ENCODE measurements at places on chromosomes 5 and 9. TPM values are rescaled to one million over a fixed set of nuclear protein-coding genes. Genes with fewer than 3 reads are reported as not detected.

- no peak for DNase-seq
These were observed 465.9 kb downstream of the CDH9 start for GRCh38 chr5:26572480-26572879.

GRCh38 chr5:16579142-16579847 is 37.5 kb downstream of the RETREG1 start:
- peak; percentile 16 for DNase-seq

- peak; percentile 15 for DNase-seq
These were observed 55.5 kb downstream of the NNT start for GRCh38 chr5:43658509-43658908.

DNA sequence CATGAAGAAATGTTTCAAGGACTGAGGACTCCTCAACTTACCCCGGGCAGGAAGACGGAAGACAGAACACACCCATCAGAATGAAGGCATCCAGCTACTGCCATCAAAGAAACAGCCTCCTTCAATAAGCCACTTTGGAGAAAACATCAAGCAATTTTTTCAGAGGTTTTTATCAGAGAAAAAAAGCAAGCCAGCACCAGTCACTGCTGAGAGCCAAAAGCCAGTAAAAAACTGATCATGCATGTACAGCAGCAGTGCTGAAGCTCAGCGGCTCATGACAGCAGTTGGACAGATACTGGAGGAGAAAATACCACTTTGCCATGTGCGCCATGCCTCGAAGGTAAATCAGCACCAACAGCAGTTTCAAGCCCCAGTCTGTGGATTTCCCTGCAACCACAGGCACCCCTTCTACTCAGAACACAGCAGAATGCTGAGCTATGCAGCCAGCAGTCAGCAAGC is 10.1 kb upstream of the ZNF484 start:
- no peak for DNase-seq

DNA sequence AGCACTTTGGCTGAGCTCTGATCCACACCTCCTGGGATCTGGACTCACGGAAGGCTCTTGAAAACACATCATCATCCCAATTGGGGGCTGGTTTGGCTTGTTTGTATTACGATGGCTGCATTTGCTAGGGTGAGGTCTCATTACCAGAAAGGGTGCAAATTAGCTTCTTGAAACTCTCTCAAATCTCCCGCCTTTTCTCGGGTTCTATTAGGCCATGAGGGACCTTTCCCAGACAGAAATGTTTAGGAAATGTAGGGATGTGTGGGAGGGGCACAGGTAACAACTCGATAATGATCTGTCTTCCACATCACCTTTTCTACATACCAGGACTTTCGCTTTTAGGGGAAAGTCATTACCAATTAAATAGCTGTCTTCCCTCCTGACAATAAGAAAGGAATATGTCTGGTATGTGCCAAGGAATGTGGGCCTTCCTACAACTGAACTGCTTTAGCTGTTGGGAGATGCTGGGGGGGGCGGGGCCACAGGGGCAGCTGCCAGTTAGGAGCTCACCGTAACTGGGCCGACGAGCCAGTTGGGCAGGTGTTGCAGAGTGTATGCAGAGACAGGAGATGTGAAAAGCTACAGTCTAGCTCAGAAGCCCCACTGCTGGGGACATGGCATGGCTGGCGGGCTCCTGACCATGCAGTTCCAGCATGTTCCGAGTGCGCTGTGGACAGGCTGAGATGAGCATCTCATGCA is 71.2 kb downstream of the AK8 start:
- no peak for DNase-seq

GRCh38 chr9:82363682-82364081 is 375.1 kb downstream of the SPATA31D1 start:
- no peak for DNase-seq

- DNase-seq = peak; percentile 40
These were observed 599 bp downstream of the KIAA1191 start for GRCh38 chr5:176360894-176361436.

DNA sequence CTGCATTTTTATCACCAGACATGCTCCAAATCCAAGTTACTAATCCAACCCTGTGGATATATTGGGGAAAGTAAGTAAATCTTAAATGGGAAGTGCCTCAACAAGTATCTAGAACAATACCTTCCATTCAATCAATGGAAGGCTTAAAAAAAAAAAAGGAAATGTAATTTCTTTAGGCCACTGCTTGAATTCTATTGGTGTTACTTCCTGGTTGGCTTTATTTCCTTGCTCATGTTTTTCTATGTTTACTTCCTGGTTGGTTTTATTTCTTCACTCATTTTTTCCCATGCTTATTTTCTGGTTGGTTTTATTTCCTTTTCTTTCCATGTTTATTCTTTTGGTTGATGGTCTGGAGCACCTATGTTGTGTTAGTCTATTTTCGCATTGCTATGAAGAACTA is 363.9 kb downstream of the KDM4C start:
- no peak for DNase-seq

DNA sequence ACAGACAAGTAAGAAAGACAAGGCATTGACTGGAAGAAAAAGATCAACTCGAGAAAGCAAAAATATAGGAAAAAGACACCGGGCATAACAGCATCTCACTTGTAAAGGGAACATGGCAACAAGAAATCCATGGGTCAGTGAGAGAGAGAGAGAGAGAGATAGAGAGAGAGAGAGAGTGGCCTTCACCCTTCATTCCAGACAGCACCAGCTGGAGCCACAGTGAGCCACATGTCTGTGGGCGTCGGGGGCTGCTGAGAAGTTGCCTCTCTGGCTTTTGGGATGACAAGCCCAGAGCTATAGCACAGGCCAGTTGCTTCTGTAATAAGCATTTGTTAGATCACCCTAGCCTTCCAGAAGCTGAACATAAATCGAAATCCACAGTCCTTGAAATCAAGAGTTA is 20.3 kb upstream of the ENC1 start:
- DNase-seq = no peak

DNA sequence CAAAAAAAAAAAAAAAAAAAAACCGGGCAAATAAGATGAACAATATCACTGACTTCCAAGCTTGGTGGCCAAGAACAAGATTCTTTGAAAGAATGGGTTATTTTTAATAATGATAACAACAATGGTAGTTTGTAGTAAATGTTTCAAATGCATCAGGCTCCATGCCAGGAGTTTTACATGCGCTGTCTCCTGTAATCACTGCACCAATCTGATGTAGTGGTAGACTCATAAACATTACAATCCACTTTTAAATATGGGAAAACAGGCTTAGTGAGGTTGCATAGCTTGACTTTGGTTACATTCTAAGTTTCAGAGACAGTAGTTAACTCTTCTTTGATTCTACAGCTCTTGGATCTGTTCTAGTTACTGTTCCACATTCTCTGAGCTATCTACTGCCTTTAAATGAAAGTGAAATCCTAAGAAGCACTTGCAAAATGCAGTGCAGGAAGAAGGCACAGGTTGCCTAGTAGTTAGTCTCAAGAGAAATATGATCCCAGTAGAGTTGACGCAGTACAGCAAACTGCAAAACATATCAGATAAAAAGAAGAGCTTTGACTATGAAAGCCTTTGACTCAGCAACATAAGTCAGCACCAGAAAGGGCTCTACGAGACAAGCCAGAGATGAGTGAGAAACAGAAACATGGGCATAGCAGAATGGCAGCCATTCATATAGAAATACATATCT is 62.1 kb downstream of the PDE4D start:
- no peak for DNase-seq

DNA sequence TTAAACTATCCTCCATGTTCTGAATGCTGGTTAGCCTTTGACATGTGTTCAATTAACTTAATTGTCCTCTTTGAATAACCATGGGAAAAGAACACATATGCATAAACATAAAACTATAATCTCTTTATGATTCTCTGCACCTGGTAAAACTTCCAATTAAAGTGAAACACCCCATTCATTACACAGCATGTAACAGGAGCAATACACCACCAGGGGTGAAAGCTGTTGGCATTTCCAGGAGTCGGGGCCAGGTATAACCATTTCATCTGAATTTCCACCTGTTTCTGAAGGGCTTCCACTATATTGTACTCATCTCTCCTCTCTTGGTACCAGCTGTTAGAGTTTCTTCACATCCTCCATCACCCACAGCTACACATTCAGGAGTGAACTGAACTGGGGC is 303.8 kb downstream of the EDIL3 start:
- DNase-seq = no peak

- peak; percentile 65 for DNase-seq
These were observed 43.1 kb downstream of the PTCD2 start for GRCh38 chr5:72363166-72363802.

DNA sequence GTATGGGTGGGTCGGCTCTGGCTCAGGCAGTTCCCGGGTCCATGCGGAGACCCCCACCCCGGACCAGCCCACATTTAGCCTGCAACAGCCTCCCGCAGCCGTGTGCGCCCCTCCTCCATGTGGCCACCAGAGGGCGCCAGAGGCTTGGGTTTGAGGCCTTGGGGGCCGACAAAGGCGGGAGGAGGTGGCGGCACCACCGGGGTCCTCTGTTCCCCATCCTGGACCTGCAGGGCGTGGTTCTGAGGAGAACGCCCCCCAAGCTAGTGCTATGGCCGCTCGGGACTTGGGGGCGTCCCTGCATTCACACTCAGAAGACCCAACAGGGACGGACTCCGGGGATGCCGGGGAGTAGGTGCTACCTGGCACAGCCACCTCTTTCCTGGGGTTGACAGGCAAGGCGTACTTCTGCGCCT is 16.5 kb downstream of the ASS1 start:
- peak; percentile 68 for DNase-seq

GRCh38 chr5:128015978-128016377 is 67.6 kb upstream of the SLC12A2 start:
- peak; percentile 36 for DNase-seq

DNA sequence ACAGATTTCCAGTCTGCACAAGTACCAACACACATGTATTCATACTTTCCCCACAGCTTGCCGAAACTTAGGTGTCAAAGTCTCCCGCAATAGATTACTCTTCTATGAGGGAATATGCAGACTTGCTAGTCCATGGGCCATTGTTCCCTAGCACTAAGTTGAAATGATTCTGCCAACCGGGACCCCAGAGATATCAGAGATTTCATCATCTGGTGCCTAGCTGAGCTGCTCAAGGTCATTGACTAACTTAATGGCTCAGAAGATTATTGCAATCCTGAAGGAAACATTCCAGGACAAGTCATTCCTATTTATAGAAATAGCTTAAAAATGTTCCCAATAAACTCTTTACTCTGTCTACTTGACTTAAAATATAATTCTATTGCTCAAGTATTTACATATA is 202.6 kb downstream of the PIK3R1 start:
- no peak for DNase-seq

DNA sequence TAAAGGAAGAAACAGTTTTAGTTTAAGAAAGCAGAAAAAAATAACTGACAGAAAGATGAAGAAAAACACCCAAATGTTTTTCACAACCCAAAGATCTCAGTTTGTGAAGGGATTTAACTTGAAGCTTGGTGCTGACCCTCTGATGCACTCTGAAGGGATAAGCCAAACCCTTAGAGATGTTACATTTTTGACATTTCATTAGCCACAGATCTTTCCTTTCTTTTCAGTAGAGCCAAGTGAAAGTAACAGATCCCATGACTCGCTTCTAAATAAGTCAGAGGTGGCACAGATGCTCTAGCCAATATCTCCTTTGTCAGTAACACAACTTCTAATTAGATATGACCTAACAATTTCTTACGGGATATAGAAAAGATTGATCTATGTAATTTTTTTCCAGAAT is 394.5 kb upstream of the EDIL3 start:
- DNase-seq = no peak

DNA sequence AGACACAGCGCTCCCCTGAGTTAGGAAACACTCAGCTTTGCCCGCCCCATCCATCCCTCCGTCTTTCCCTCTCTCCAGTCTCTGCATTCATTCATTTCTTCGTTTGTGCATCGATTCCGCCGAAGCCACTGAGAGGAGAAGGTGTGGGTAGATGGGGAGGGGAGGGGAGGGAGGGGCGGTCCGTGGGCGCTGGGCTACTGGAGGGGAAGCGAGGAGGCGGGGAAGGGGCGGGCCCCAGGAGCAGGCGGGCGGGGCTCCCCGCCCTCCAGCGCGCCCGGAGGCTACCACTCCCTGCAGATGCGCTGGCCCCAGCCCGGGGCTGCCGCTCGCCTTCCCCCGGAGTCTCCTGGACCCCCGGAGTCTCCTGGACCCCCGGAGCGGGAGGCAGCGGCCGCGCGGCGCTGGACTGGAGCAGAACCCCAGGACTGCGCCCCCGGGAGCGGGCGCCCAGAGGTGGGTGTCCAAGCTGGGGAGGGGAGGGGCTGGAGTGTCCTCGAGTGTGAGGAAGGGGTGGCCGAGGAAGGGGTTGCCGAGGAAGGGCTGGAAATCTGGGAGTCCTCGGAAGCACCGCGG is 159.5 kb downstream of the C9orf152 start:
- DNase-seq = peak; percentile 93

DNA sequence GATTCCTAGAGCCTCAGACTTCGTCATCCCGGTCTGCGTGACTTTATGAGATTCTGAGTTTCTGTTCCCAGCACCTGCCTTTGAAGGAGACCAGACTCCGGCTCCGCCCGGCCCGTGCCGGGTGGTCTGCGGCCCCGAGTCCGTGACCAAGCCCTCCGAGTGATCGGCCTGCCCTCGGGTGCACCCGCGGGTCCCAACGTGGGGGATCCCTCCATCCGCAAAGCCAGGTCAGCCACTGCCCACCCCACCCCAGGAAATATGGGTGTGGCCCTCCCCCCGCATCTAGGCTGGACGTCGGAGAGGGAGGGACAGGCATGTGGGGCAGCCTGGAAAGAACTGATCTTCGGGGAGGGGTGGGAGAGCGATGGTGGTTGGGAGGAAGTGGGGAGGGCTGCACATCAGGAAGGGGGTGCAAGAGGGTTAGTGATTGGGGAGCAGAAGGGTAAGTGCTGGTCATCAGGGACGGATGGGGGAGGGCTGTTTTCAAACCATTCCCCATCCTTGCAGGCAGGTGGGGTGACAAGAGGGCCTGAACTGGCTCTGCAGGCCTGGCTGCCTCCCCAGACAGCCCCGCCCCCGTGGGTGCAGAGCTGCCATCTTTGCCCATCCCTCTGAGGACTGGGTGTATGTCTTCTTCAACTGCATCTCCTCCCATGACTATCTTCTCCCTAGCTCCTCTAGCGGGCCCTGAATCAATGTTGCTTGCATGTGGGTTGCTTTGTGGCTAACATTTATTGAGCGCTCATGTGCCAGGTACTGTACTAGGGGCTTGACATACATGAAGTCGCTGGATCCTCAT is 747 bp downstream of the LRSAM1 start:
- peak; percentile 60 for DNase-seq

- no peak for DNase-seq
These were observed 581.1 kb downstream of the CAAP1 start for GRCh38 chr9:26311463-26311995.

GRCh38 chr9:90526386-90526785 is 116.2 kb downstream of the DIRAS2 start:
- no peak for DNase-seq

Gene PAEP
- total RNA-seq = not detected

Gene IL4
- total RNA-seq = not detected

Gene ALDOB
- total RNA-seq = under 0.01 TPM

Gene CYLC2
- not detected for total RNA-seq

Gene GRXCR2
- total RNA-seq = not detected

Gene ANKRD31
- 0.05 TPM for total RNA-seq

Gene C8G
- total RNA-seq = 1.7 TPM

Gene PCDHGA1
- 0.33 TPM for total RNA-seq

Gene NRG2
- total RNA-seq = 0.51 TPM

Gene SH3PXD2B
- 15.0 TPM for total RNA-seq

Gene LHFPL2
- 67.7 TPM for total RNA-seq

Gene ARSI
- total RNA-seq = 0.68 TPM

Gene C6
- not detected for total RNA-seq

All from dermis blood vessel endothelial cell (primary cell).